Hematopoietic multipotent progenitor cell treated with erythropoietin and hydrocortisone succinate and interleukin-3 and kit ligand, for 8 days (in vitro differentiated cells): ENCODE measurements at places on chromosomes 6 and 20.
A peak's percentile ranks its signal among the peaks of the same experiment; 100 is the strongest.

- no peak for DNase-seq
Measured at GRCh38 chr6:50824552-50824951, 5.9 kb downstream of the TFAP2B start.

- DNase-seq, result no peak
Measured at GRCh38 chr6:170376386-170377043, 70.0 kb downstream of the FAM120B start.

DNA sequence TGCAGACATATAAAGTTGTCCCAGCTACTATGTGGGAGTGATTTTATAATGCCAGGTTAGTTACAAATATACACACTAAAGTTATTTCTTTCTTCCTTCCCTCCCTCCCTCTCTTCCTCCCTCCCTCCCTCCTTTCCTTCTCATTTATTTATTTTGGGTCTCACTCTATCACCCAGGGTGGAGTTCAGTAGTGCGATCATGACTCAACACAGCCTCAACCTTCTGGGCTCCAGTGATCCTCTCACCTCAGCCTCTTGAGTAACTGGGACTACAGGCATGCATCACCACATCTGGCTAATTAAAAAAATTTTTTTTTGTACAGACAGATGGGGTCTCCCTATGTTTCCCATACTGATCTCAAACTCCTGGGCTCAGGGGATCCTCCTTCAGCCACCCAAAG lies 59.2 kb downstream of the PHF20 start:
- DNase-seq, result peak; percentile 27

DNA sequence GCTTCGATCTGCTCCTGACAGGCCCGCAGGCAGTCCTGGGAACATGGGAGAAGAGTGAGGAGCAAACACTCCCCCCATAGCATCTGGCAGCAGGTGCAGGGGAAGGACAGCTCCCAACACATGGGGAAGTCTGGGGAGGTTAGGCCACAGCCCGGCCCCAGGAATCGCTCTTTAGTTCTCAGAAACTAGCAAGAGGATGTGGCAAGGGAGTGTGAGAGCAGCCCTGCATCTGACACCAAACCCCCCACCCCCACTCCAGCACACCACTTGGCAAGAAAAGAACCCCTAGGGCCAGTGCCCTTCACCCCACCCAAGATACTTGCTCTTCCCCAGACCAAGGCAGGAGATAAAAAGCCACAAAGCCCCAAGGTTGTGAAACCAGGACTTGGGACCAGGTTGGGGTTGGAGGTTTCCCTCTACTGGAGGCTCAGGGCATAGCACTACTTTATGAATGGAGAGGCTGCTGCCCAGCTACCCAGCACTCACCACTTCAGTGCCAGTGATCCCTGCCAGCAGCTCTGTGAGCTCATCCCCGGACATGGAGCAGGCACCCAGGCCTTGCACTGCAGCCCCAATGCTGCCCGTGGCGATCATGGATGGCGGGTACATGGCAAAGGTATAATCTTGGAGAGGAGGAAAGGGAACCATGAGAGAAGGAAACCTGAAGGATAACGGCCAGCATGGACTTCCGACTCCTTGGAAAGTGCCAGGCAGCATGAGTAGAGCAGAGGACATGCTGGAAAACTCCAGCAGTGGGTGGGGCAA lies 5.4 kb downstream of the CCND3 start:
- peak; percentile 100 for DNase-seq

- DNase-seq, result no peak
Measured at GRCh38 chr20:10978713-10979112, 304.9 kb upstream of the JAG1 start.

DNA sequence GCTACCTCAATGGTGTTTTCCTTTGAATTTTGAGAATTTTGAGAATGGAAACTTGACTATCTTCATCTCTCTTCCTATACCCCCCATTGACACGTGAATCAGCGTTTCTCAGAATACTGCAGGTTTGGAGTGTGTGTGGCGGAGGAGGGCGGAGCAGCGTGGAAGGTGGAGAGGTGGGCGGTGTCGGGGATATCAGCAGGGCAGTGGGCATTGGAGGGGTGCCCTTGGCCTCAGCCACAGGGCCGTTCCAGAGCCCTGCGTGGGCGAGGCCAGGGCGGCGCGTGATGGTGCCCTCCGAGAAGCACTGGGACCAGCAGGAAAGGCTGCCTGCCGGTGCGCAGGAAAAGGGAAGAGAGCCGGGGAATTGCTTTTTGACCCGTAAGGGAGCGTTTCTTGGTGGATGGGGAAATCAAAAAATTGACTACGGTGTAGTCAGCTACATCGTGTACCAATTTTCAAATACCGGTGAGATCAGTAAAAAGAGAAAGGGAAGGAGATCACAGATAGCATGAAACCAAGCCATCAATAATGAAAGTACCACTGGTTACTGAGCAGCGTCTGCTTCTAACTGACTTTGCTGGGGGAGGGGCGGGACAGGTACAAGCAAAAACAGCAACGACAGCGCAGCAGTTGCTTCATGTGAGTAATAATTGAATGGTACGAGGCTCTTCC lies 82.7 kb upstream of the DUSP22 start:
- DNase-seq, result no peak

DNA sequence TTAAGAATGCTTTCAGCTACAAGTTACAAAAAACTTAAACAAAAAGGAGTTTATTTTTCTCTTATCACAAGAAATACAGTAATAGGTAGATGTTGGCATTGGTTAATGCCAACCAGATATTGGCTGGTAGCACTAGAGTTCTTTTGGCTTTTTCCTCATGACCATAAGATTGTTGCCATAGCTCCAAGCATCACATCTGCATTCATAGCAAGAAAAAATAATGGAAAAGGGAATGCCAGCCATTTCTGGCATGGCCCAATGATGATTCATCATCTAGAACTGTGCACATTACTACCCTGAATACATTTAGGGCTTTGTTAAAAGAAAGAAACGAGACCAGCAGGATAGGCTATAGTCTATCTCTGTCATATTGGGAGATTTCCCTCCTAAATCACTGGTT lies 20.8 kb upstream of the SIRT5 start:
- DNase-seq, result no peak

DNA sequence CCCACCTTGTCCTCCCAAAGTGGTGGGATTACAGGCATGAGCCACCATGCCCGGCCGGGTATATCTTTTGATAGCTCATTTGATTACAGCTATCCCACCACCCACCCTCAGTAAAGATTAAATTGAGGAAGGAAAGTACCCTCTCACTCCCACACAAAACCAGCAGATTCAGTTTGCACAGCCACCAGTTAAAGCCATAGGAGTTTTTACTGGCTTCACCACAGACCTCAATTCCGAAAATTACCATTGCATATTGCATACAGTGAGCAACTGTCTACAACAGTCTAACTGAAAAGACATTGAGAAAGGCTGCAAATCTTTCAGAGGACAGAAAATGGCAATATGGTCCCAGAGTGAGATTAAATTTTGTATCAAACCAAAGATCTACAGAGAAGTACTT lies 34.9 kb downstream of the ESF1 start:
- DNase-seq, result no peak

- no peak for DNase-seq
Measured at GRCh38 chr6:4382362-4382853, 247.0 kb upstream of the ECI2 start.

DNA sequence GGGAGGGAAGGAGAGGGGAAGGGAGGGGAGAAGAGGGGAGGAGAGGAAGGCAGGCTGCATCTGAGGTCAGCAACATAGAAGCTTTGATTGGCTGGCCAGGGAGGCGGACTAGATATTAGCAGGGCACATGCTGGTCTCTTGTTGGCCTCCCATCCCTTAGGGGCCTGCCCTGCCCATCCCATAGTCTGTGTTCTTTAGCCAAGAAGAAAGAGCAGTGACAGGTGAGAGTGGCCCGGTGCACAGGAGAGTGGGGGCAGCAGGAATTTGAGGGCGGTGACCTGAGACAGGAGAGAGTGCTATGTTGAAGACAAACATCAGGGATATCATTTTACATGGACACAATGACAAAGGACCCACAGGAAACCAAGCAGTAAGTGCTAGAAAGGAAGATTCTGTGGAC lies 413.5 kb downstream of the SYNE1 start:
- DNase-seq, result no peak

GRCh38 chr6:70685494-70686180 lies 18.0 kb downstream of the SMAP1 start:
- no peak for DNase-seq

- DNase-seq, result no peak
Measured at GRCh38 chr20:38187517-38187916, 22.4 kb upstream of the TGM2 start.
